SHP77 (cell line): ENCODE measurements at places on chromosomes 16 and 17.

- no peak for DNase-seq
Measured at GRCh38 chr16:30778549-30779244, 8.3 kb downstream of the ZNF629 start.

DNA sequence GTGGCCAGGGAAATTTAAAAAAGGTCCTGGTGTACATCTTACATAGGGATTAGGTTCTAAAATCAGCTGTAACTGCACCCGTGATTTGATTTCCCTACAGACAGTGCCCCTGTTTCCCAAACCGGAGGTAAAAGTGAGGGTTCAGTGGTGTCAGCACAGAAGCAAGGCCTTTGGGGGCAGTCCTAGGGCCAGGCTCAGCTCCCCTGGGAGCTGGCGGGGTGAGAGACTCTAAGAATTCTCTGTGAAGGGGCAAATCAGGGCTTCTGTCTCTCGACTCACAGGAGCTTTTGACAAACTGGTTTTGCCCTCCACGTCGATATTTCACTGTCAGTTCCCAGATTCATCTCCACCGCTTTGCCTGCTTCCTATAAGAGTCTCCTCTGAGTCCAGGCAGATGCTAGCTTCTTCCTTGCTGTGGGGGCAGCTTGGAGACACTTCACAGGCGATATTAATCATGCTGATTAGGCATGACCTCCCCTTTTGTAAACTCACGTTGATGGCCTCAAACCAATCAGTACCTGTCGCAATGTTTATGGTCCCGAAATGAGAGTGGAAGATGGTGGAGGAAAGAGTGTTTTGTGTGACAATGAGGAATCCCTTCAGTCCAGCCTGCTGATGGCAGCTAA, 234.2 kb upstream of the TOX3 start:
- DNase-seq = no peak

DNA sequence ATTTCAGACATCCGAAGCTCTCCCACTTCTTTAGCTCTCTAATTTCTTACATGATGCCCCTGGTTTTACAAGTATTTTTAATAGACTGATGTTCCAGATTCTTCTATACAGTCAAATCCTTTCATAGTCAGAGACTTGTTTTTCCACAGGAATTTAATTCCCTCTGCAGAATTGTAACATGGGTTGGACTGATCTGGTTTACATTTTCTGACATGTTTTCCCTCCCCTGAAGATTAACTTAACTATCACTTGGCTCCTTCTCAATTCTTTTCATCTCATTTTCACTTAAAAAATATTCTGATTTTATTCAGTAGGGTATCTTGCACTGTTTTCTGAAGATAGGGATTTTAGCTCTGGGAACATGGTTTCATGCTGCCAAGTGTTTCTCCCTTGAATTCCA, 352.2 kb downstream of the MAF start:
- no peak for DNase-seq

DNA sequence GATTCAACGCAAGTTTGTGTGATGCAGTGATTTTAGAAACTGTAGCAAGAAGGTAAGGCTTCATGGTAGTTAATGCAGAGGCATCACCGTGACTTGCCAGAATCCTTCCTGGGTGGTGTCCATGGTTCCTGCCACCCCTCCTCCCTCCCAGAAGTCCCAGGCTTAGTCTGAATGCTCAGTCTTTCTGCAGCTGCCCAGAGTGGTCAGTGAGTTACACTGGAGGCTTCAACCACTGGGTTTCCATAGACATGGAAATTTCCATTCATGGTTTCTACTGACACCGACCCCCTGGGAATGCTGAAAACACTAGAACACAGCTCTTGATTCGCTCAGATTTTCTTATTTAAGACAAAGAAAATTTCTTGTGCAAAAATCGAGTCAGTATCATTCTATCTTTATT, 159.4 kb upstream of the HSBP1 start:
- no peak for DNase-seq

GRCh38 chr16:49961089-49961488, 63.9 kb upstream of the CNEP1R1 start:
- DNase-seq = no peak

DNA sequence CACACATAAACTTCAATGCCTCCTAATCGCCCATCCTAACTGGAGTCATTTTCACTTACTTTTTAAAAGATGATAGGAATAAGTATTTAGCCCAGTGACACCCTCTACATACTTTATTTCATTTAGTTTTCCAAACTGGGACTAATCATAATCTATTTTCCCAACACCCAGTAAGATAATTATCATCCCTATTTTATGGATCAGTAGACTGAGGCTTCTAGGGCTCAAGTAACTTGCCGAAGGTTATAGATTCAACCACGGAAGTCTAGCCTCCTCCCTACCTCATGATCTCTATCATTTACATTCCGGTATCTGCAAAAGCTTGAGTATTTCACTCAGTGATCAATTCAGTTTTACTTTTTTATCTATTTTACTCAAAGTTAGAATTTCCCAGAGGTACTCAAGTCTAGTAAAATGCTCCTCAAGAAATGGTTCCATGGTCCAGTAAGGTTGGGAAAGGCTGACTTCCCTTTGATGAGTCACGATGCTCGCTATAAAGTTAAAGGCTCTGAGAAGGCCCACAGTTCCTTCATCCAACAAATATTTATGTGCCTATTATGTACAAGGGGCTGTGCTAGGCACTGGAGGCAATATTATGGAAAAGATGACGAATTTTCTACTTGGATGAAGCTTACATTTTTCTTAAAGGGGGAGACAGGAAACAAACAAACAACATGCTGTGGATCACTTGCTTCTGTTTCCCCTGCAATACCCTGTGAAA, 75.1 kb downstream of the TOX3 start:
- no peak for DNase-seq

GRCh38 chr17:22599322-22599721, 907.0 kb downstream of the KCNJ18 start:
- DNase-seq = no peak

- DNase-seq = peak; percentile 90
Measured at GRCh38 chr16:27235055-27235937, 32.0 kb downstream of the KDM8 start.

GRCh38 chr17:20073055-20073979, 64.2 kb downstream of the SPECC1 start:
- no peak for DNase-seq
